Activated naive CD4-positive, alpha-beta T cell treated with Interleukin-2 at 50 U/mL for 16 hours (primary cell): ENCODE measurements at places on chromosomes 7 and 10.

DNA sequence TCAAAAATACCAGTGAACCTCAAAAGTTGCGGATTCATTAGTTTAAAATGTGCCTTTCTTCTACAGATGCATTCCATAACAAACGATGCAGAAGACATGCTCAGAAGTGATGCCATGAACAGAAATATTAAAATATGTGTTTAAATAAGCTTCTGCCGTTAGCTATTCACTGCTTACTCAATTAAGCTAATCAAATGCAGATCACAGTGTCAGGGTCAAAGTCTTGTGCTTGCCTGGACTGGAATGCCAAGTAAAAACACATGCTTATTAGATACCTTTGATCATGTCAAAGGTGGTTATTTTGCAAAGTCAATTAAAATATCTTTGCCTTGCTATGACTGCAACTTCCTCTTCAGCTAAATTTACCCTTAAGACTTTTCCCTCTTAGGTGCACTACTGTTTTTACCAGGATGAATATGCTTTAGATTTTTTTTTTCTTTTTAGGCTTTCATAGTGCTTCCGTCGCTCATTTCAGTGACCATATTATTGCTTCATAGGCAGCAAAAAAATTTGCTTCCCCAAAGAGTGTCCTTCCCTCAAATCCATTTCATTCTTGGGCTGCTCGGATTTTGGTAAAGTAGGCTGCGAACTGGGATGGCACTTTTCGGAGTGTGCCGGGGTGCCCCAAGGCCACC, 905 bp downstream of the ASB13 start:
- no peak for DNase-seq

DNA sequence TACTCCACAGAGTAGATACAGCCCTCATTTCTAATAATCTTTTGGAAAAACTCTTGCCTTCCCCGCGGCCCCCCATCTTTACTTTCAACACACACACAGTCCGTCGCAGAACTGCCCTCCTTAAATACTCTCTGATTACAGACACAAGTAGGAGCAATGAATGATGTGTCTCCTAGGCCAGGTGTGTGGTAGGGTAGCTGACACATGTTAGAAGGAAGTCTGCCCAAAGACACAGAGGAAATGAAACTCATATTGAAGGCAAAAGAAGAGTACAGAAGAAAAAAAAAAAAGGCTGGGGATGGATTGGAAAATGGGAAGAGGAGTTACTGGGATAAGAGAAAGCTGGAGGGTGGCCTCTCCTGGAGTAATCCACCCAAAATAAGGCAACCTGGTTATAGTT, 14.6 kb downstream of the OPALIN start:
- no peak for DNase-seq

- no peak for DNase-seq
Observed at GRCh38 chr10:13949844-13950542, 363.2 kb downstream of the PRPF18 start.

- DNase-seq = no peak
Observed at GRCh38 chr7:135291809-135292253, 58.2 kb downstream of the STRA8 start.

GRCh38 chr7:73758581-73759138, 11.4 kb downstream of the CLDN3 start:
- no peak for DNase-seq
